Activated CD4-positive, alpha-beta memory T cell treated with anti-CD3 and anti-CD28 coated beads, Interleukin-2, amount 10 ng/mL, durations not matched to agents 7 days and 5 days (primary cell): ENCODE measurements at places on chromosomes 13 and 19. TPM values are rescaled to one million over a fixed set of nuclear protein-coding genes. Genes with fewer than 3 reads are reported as not detected.
A peak's percentile ranks its signal among the peaks of the same experiment; 100 is the strongest.

DNA sequence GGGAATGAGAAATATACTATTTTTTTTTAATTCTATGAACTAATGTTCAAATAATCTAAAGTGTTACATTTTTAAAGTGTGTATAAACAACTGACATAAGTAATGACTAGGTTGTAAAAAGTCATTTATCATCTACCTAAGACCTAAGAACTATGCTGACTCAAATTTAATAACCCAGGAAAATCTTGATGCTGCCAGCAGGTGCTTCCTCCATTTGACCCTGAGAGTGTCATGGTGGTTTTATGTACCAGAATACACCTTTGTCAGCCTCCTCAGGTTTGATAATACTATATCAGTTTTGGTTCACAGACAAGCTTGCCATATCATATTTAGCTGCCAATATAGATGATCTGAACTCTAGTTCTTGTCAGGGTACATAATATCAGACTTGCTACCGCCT is 1151.2 kb downstream of the PCDH17 start:
- H3K4me1 ChIP-seq = no peaks in the 10 kb centered on the region
- no peaks in the 10 kb centered on the region for H3K27me3 ChIP-seq
- no peak overlapping the region for H3K4me3 ChIP-seq
- no peaks in the 10 kb centered on the region for H3K36me3 ChIP-seq
- no peak for DNase-seq

GRCh38 chr19:39481229-39481545 is 549 bp downstream of the TIMM50 start:
- H3K4me1 ChIP-seq = peaks cover 26% of the 10 kb centered on the region
- no peaks in the 10 kb centered on the region for H3K27me3 ChIP-seq
- DNase-seq = no peak
- peak overlapping the region; percentile 84 for H3K4me3 ChIP-seq
- peak overlapping the region; percentile 81 for H3K27ac ChIP-seq

GRCh38 chr19:33902395-33902794 is 105.7 kb downstream of the KCTD15 start:
- H3K4me3 ChIP-seq = no peak overlapping the region
- H3K4me1 ChIP-seq = peaks cover 9% of the 10 kb centered on the region
- H3K27me3 ChIP-seq = peaks cover 33% of the 10 kb centered on the region
- no peak overlapping the region for H3K27ac ChIP-seq
- no peaks in the 10 kb centered on the region for H3K36me3 ChIP-seq

- no peak overlapping the region for H3K4me3 ChIP-seq
- DNase-seq = no peak
- H3K27ac ChIP-seq = no peak overlapping the region
- H3K4me1 ChIP-seq = peaks cover 20% of the 10 kb centered on the region
Measured at GRCh38 chr13:110882972-110883371, 31.9 kb downstream of the ANKRD10 start.

DNA sequence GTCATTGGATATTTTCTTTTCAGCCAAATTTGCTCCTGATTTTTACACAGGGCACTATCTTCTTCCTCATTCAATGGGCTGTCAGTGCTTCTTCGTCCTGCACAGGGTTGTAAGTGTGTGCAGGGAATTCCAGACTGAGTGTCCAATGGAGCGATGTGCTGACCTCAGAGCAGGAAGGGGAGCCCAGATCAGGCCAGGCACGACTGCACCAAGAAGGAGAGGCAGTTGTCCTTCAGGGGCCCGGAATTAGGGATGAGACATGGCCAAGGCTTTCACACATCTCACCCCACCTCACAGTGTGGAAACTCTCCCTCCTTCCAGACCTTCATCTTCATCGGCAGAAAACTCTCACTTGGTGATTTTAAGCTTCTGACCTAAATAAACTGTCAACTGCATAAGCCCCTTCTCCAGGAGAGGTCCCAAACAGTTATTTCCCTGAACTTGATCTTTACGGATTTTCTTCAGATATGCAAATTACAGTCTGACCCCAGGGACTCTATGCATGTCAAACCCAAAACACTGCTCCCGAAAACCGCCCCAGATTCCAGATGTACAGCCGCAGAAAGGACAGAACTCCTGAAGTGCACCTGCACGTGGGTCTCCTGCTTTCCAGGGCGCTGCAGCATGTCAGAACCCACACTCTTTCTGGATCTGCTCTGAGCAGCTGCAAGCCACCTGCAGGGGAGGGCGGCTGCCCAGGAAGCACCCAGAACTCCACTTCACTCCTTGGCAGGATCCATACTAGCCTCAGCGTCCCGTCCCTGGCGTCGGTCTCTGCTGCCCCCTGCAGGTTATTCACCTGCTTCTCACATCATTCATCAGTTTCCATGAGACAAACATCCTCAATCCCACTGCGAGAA is 625 bp upstream of the ZNF20 start:
- peak overlapping the region; percentile 64 for H3K27ac ChIP-seq
- no peaks in the 10 kb centered on the region for H3K27me3 ChIP-seq
- H3K4me1 ChIP-seq = peaks cover 31% of the 10 kb centered on the region

DNA sequence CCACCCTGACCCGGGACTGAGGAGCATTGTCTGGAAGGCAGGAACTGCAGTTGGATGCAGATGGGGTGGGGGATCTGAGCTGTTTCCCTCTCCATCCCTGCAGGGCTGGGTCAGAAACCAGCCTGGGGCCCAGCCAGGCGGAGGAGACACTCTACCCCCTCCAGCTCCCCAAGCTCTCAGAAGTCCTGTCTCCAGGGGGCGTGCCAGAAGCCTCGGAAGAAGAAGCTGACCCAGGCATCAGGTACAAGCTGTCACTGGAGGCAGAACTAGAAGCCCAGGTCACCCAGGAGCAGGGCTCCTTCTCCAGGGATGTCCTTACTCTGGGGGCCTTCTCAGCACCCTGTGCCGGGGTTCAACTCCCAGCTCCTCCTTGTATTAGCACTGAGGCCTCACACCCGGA is 15.5 kb downstream of the SIX5 start:
- no peak overlapping the region for H3K4me3 ChIP-seq
- no peaks in the 10 kb centered on the region for H3K4me1 ChIP-seq
- DNase-seq = no peak

N4BP2L2 gene
- 119 TPM for total RNA-seq

ZNF90 gene
- 7.8 TPM for total RNA-seq

KIR2DL3 gene
- total RNA-seq = not detected

ZNF547 gene
- total RNA-seq = 4.8 TPM
